ENCODE measurements at places on chromosomes 4 and X.

DNA sequence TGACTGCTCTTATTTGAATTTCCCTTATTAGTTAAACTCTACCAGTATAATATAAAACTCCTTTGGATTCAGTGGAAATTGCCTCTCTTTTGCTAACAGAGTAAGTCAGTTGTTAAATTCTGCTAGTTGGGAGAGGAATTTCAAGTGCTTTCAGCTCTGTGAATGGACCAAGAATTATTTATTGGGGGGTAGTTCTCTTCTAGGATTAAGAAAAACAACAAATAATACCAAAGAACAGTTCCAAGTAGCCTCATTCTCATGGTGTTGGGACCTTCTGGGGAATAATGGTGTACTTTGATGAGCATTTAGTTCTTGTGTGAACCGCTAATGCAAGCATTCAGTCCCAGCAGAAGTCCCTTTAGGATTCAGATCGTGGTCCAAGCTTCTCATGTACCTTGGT lies 11.6 kb downstream of the SPARCL1 start:
- DNase-seq = no peak

DNA sequence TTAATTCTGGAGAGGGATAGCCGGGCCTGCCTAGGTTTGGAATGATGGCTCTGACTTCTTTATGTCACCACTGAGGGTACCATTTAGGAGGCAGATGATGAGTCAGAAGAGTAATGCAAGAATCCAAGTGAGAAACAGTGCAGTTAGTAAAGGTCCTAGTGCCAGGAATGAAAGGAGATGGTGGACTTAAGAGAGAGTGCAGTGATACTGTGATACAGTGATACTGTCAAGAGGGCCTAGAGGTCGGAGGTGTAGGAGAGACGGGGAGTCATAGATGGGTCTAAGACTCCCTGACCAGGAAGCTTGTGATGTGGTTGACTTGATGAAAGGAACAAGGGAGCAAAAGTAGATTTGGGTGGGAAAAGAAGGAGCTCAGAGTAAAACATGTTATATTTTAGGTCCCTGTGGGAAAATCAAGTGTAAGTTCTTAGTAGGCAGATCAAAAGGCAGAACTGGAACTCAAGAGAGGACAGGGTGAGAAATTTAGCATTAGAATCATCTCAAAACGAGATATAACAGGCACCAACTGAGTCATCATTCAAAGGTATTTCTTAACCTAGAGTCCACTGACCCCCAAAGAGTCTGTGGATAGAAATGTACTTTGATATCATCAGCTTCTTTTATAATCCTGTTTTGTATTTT lies 85.0 kb downstream of the NFKB1 start:
- no peak for DNase-seq

DNA sequence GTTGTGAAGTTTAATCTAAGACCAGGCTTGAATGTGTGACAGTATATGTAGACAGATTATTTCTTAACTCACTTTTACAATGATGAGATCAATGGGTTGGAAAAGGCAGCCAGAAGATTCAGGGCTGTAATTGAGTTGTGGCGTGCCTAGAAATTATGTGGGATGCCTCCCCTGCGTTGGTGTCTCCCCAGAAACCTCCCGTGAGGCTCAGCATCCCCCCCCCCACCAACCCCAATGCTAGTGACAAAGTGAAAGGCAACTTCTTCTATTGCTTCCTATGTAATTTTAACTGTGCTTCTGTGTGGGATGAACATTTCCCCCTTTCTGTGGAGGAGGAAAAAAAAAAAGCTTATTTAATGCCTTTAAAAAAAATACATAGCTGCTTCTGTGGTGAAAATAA lies 297.9 kb downstream of the ARHGAP10 start:
- no peak for DNase-seq

DNA sequence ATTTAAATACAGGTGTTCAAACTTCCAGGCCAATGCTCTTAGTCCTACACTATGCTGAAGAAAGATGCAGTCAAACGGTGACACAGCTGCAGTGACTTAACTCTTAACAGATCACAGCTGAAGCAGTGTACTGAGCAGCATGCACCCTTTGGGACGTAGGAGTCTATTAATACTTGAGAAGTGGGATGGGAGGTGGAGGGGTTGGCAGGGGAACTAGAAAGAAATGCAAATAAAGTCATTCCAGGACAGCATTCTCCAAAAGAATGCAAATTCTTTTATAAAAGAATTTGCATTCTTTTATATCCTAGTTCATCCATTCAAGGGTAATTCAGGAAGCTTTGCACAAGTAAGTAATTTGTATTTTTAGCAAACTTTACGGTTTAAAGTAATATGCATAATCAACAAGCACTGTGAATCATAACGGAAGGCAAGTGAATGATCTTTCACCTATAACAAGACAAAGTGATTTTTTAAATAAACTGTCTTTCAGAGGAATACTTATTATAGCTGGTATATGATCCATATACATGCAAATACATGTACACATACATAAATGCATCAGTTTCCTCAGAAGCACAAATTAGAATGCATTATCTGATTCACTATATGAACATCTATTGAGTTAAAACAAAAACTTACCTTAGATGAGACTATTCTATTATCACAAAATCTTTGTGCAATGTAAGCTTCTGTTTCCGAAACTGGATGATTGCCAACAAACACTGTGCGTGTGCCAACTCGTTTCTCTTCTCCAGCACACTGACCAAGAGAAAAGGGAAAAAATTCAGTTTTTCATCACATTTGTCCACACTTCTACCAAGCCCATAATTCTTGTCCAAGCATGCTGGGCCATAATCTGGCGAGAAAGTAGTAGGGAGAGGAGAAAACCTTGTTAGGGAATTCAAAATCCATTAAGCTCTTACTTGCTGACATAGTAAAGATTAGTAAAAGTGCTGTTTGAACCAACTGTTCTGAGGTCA lies 106.5 kb downstream of the ATP11C start:
- DNase-seq = no peak

- no peak for DNase-seq
These were observed 14.4 kb upstream of the ASMTL start for GRCh38 chrX:1466971-1467561.

GRCh38 chrX:133953785-133954355 lies 31.5 kb downstream of the GPC3 start:
- DNase-seq = no peak
